ENCODE measurements at places on chromosomes 2 and 18.

DNA sequence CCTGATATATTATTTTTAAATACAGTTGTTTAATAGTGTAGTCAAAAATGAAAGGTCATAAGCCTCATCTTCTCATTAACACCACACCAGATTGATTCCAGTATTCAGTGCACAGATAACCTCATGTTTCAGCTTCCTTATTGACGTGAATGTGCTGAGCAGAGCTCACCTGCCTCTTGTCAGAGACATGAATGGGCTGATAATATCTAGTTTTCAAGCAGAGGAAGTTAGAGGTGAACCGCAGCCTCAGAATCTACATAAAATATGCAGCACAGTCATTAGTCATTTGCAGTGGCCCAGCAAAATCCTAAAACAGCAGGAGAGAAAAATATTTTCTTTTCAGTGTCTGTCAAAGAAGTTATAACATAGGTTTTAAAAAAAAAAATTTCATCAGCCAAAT, 216.2 kb downstream of the GBX2 start:
- peak; percentile 89 for DNase-seq

- no peak for DNase-seq
Measured at GRCh38 chr18:63078471-63078870, 241.1 kb downstream of the BCL2 start.

DNA sequence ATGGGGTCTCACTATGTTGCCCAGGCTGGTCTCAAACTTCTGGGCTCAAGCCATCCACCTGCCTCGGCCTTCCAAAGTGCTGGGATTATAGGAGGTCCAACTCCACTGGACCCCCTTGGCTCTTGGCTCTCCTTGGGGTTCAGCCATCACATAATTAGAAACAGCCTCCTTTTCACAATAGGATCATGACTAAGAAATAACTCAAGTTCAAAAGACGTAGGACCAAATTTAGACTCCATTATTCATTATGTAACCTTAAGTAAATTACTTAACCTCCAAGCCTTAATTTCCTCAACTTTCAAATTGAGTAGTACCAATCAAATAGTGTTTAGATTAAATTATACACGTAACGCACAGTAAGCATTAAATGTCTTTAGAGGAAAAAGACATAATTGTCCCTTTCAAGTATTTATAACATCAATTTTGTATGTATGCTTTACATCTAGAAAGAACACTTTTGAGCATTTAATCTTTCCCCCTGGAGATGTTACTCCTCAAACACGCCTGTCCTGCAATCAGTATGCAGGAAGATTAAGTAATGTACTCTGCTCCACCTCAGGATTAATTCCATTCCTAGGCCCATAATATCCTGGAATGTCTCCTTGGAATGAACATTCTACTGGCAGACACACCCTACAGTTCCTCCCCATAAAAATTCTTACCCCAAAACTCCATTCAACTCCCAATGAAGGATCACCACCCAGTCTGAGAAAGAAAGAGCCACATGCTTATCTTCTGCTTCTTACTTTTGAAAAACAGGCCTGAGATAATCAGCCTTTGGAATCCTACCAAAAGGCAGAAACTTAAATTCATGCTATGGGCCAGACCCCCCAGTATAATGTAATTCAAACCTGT, 49.1 kb downstream of the COBLL1 start:
- DNase-seq = no peak

DNA sequence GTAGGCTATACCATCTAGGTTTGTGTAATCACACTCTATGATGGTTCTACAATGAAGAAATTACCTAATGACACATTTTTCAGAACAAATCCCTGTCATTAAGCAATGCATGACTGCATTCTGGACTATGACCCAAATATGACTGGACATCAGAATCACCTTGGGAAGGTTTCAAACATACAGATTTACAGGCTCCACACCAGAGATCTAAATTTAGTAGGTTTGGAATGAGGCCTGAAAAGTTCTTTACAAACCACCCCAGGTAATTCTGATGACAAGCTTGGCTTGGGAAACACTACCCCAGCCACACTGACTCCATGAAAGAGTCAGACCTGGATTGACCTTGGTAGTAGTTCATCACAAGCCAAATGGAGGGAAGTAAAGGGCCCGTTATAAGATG, 52.2 kb upstream of the NFE2L2 start:
- DNase-seq = no peak

DNA sequence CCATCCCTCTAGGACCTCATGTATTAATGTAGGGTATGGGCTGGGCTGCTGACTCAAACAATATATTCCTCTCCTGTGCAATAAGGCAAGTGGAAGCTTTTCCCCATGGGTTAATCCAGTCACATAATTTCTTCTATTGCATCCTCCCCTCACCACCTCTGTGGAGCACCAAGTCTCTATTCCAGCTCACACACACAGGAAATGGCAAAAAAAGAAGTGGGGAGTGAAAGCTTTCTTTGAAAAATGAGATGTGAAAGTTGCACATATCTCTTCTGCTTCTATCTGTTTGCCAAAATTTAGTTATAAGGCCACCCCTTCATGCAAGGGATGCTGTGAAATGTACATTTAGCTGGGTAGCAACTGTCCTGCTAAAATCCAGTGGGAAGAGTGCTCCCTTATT, 121.3 kb downstream of the CDC42EP3 start:
- no peak for DNase-seq

DNA sequence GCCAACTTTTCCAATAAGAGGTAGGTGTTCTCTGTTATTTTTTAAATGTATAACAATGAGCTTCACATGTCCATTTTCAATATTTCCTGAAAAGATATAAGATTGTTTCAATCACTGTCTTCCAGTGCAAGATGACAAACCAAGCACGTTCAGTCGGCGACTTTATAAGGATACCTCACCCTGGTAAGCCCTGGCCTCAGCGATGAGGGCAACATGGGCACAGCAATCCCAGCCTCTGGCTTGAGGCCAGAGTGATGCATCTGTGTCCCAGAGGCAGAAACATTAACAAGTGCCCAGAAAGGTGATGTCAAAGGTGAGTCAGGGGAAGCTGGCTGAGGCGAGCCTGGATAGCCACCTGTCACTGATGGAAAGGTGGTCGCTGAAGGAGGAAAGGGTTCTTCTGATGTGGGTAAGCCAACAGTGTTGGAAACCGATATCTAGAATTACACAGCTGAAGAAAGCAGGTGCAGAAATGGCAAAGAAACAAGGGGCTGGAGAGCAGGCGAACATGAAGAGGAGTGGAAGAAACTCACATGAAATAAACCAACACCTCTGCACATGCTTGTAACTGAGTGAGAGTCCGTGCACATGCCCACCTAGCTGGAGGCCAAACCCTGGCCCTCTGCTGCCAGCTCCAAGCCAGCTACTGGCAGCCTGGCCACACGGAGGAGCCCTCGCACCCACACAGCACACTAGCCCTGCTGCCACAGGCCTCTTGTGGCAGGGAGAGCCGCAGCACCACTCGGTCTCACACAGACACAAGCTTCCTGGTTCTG, 65.5 kb downstream of the FBXO15 start:
- peak; percentile 86 for DNase-seq

- DNase-seq = no peak
Measured at GRCh38 chr2:162013514-162014475, 60.2 kb downstream of the DPP4 start.

- no peak for DNase-seq
Measured at GRCh38 chr2:41475959-41476358, 571.9 kb upstream of the PKDCC start.

DNA sequence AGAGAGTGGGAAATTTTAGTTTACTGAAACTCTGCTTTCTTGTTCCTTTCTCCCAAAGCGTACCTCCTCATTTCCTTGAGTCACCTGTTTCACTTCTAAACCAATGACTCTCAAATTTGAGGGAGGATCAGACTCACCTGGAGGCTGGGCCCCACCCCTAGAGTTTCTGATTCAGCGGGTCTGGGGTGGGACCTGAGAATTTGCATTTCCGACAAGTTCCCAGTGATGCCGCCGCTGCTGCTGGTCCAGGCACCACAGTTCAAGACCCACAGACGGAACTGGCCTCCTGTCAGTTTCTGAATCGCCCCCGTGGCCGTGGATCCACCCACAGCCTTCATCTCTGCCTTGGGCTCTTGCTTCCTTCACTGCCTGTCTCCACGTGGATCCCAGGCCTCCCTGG, 44.9 kb upstream of the PELI1 start:
- no peak for DNase-seq

DNA sequence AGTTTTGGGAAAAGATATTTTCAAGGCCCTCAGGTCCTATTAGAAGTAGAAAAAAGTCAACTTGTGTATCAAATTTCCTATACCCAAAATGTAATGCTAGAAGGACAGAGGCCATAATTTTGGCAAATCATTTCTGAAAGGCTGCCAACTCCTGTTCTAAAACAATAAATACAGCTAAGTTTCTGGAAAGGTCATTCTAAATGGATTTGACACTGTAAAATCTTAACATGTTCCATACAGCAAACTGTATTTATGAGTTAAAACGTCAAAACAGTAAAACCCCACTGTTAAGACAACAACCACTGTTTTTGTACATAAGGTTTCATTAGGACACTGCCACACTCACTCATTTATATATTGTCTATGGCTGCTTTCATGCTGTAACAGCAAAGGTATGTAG, 9.7 kb downstream of the FAM98A start:
- no peak for DNase-seq

- DNase-seq = no peak
Measured at GRCh38 chr2:155178921-155179320, 480.4 kb downstream of the KCNJ3 start.

DNA sequence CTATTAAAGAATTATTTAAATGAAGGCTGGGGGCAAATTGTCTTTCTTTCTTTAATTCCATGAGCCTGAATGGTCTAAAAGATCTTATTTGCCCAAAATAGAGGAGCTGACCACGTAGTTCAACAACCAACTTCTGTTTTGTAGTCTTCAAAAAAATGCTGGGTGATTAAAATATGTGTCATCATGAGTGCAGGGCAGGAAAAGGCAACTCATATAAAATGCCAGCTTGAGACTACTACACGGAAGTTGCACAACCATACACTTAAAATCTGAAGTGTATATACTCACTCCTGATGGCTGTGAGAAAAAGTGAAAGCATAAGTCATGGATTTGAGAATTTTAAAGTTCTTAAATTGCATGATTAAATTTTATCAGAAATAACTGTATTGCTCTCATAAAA, 210.9 kb downstream of the DYM start:
- no peak for DNase-seq

- DNase-seq = no peak
Measured at GRCh38 chr2:40740419-40740818, 288.5 kb upstream of the SLC8A1 start.

DNA sequence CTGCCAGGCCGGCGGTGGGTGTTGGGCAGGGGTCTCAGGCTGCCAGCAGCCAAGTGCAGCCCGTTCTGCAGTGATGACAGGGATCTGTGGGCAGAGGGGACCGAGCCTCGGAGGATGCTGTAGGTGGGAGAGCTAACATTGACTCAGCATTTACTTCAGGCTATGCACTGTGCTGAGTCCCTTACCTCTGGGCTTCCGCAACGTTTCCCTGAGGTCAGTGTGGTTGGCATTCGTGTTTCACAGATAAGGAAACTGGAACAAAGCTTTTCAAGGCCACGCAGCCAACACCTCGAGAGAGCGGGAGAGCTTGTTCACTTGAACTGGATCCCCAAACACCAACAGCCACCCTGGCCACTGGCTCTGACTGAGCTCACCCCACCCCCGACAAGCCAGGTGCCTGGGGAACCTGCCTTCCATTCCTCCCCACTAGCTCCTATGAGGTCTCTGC, 839 bp upstream of the GPR148 start:
- peak; percentile 7 for DNase-seq

DNA sequence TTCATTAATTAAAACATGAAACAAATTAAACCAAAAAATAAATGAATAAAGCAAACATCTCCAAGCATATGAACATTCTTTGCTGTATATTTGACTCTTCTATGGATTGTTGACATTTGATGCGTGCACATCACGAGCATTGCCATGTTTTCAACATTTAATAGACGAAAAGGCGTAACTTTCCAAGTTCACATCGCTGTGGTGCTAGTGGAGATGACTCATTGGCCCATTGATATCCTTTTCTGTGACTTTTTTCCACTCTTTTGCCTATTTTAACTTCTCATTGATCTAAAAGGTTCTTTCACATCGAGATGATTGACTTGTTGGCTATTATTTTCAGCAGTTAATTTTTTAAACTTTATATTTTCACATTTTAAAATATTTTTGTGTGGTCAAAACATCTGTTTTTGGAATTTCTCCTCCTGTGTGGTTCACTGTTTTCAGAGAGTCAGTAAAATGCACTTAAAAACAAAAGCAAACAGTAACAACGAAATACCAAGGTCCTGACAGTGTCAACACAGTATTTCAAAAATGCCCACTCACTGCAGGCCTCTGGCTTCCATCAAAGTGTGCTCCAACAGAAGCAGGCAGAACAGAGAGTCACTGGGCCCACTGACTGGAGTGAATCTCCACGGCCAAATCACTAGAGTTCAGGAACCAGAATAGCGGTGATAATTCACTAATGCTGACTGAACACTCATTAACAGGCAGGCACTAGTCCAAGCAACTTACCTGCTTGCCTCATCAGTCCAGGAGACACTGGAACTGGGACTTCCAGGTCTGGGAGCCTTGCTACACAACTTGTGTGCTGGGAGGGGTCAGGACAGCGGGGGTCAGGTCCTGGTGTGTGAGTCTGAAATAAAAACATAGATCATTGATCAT, 372.2 kb upstream of the SMIM21 start:
- no peak for DNase-seq

GRCh38 chr2:190182071-190182524, 119.6 kb upstream of the MSTN start:
- no peak for DNase-seq

DNA sequence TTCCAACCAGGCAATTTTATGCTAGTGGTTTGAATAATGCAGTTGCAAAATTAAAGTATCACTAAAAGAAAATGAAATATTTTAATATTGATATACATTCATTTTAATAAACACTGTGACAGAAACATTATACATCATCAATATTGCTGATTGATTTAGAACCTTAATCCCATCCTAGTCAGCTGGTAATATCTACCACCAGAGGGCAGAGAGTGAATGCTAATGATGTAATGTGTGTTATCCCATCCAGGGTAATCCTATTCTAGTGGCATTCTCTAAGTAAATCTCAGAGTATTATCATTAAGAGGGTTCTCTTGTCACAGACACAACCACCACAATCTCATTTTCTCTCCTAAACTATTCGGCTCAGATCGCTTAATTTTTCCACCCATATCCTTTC, 477.4 kb downstream of the CPS1 start:
- no peak for DNase-seq

DNA sequence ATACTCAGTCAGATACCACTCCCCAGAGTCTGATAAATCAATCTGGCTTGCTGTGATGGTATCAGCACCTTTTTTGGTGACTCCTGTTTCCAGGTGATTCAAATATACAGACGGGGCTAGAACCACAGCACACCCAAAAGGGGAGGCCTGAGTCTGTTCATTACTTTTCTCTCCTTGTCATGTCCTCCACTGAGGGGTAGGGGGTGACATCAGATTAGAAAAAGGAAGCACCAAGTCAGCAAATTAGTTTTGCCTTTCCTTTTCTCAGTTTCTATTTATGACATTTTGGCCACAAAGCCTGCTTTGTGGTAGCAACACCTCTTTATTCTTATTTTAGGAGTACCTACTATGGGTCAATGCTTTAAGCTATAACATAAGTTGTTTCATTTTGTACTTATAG, 127.4 kb downstream of the CCDC102B start:
- DNase-seq = no peak

- no peak for DNase-seq
Measured at GRCh38 chr2:10500601-10501361, 52.7 kb upstream of the ODC1 start.

GRCh38 chr2:224882291-224883171, 159.7 kb downstream of the DOCK10 start:
- no peak for DNase-seq

Measured in Jurkat, Clone E6-1 (cell line).